ENCODE measurements at places on chromosomes 3 and 15.
A peak's percentile ranks its signal among the peaks of the same experiment; 100 is the strongest.

- no peak overlapping the region for H3K4me3 ChIP-seq
- no peaks in the 10 kb centered on the region for H3K4me1 ChIP-seq
- no peaks in the 10 kb centered on the region for H3K36me3 ChIP-seq
- no peak for DNase-seq
- H3K27me3 ChIP-seq = no peaks in the 10 kb centered on the region
- H3K27ac ChIP-seq = no peak overlapping the region
Observed at GRCh38 chr3:111911446-111911845, 52.4 kb downstream of the PHLDB2 start.

DNA sequence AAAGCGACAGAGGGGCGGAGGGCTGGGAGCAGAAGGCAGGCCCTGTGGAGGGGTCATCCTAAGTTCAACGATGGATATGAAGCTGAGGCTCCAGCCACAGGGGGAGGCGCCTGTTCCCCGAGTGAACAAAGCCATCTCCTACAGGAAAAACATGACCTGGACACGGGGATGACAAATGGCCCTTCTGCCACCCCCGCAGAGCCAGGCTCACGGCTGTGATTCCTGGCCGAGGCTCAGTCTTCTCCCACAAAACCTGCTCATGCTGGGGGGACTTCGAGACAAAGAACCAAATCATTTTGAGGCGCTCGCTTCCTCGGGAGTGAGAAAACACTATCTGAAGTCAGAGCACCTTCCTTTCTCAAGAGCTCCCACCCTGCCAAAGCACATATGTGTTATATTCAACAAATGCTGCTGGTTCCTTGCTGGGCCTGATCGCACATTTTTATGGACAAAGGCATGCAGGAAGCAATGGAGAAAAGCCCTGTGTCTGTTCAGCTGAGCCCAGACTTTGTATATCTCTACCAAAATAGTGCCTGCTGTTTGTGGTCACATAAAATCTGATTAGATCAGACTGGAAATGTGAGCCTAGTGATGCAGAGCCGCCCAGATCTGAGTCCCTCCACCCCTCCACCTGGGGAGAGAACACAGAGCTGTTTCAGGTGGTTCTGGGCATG is 5.6 kb downstream of the RBP1 start:
- H3K4me1 ChIP-seq = peaks cover 17% of the 10 kb centered on the region
- H3K4me3 ChIP-seq = no peak overlapping the region
- H3K27me3 ChIP-seq = peaks cover 14% of the 10 kb centered on the region
- no peaks in the 10 kb centered on the region for H3K36me3 ChIP-seq
- DNase-seq = peak; percentile 15
- H3K27ac ChIP-seq = no peak overlapping the region

- H3K4me1 ChIP-seq = peaks cover 45% of the 10 kb centered on the region
- H3K36me3 ChIP-seq = peaks cover 72% of the 10 kb centered on the region
- H3K4me3 ChIP-seq = no peak overlapping the region
- peak overlapping the region; percentile 29 for H3K27ac ChIP-seq
- H3K27me3 ChIP-seq = no peaks in the 10 kb centered on the region
Observed at GRCh38 chr15:90230071-90230494, 3.7 kb downstream of the CIB1 start.

- no peak overlapping the region for H3K4me3 ChIP-seq
- no peaks in the 10 kb centered on the region for H3K36me3 ChIP-seq
- no peak for DNase-seq
- H3K4me1 ChIP-seq = no peaks in the 10 kb centered on the region
- H3K27me3 ChIP-seq = no peaks in the 10 kb centered on the region
Observed at GRCh38 chr3:188520466-188520865, 366.5 kb downstream of the LPP start.

DNA sequence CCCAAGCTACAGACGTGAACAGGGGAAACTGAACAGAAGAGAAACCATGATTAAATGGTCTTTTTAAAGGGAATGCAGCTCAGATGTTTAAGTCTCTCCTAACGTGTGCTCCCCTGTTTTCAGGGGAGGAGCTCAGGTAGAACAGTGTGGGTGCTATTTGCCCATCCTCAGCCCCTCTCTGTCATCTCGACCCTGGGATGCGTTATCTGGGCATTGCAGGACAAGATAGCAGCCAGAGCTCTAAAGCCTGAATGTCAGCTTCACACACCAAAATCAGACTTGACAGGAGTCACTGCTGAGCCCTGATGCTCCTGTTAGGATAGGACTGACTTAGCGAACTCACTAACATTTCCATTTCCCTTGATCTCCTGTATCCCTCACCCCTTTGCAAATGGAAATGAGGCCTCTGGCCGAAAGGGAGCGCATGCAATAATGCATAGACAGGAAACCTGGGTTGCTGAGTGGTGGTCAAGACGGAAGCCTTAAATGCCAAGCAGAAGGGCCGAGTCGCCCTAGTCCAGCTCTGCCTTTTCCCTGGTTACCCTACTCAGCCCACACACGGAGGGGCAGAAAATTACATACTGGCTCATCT is 234.9 kb upstream of the TPM1 start:
- no peaks in the 10 kb centered on the region for H3K4me1 ChIP-seq
- peaks cover 26% of the 10 kb centered on the region for H3K27me3 ChIP-seq
- no peak for DNase-seq
- no peak overlapping the region for H3K27ac ChIP-seq

GRCh38 chr15:69823223-69823907 is 274.4 kb downstream of the TLE3 start:
- no peak overlapping the region for H3K27ac ChIP-seq
- no peak overlapping the region for H3K4me3 ChIP-seq
- H3K27me3 ChIP-seq = peaks cover 24% of the 10 kb centered on the region
- H3K36me3 ChIP-seq = no peaks in the 10 kb centered on the region
- H3K4me1 ChIP-seq = no peaks in the 10 kb centered on the region

DNA sequence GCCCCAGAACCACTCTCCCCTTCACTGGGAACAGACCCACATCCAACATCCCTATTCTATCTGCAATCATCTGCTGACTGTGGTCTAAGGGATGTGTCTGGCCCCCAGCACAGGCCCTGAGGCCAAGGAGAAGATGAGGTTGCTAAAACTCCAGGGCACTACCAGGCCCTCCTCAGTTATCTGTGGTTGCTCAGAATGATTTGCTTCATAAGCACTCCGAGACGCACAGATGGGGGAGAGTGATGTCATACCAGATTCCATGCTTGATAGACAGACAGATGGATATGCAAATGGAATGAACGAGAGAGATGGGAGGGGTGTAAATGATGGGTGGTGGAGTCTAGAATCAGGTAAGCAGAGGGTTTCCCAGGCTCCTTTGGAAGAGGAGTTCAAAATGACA is 57.8 kb downstream of the CEMIP start:
- peaks cover 11% of the 10 kb centered on the region for H3K27me3 ChIP-seq
- H3K4me1 ChIP-seq = no peaks in the 10 kb centered on the region
- H3K36me3 ChIP-seq = no peaks in the 10 kb centered on the region
- DNase-seq = no peak
- H3K4me3 ChIP-seq = no peak overlapping the region

DNA sequence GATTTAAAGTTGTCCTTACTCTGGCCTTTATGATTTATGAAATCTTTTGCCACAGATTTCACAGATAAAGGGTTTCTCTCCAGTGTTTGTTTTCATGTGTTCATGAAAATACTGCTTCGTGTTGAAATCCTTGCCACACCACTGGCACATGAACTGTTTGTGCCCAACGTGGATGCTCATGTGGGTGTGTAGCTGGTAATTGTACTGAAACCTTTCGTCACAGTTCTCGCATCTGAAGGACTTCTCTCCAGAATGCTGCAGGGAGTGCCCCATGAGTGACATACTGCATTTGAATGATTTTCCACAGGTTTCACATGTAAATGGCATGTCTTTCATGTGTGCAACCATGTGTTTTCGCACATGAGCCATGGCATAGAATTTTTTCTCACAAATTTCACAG is 111.9 kb downstream of the DOCK3 start:
- H3K27ac ChIP-seq = no peak overlapping the region
- no peak overlapping the region for H3K4me3 ChIP-seq
- H3K36me3 ChIP-seq = no peaks in the 10 kb centered on the region
- no peaks in the 10 kb centered on the region for H3K27me3 ChIP-seq

- no peaks in the 10 kb centered on the region for H3K36me3 ChIP-seq
- H3K4me3 ChIP-seq = no peak overlapping the region
- H3K27ac ChIP-seq = no peak overlapping the region
- no peaks in the 10 kb centered on the region for H3K4me1 ChIP-seq
- no peak for DNase-seq
- H3K27me3 ChIP-seq = peaks cover 75% of the 10 kb centered on the region
Observed at GRCh38 chr3:195766671-195767070, 45.1 kb downstream of the MUC4 start.

DNA sequence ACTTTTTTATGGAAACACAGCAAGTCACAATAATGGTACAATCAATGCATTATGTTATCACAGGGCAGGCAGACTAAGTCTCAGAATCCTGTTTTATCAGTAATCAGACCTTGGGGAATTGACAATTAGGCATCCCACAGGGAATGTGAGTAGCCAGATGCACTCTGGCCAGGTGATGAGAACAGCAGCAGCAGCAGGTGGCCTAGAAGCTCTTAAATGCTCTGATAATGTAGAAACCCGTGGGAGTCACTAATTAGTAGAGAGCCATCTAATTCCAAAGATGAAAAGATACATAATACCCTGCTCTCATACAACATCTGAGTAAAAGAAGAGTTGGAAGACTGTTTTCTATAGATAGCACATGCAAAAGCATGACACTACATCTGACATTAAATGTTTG is 12.6 kb downstream of the CEP152 start:
- no peaks in the 10 kb centered on the region for H3K27me3 ChIP-seq
- no peak overlapping the region for H3K27ac ChIP-seq
- no peaks in the 10 kb centered on the region for H3K4me1 ChIP-seq
- no peak for DNase-seq
- H3K36me3 ChIP-seq = peaks cover 59% of the 10 kb centered on the region
- H3K4me3 ChIP-seq = no peak overlapping the region

All from K562 (cell line).